Fibroblast of lung (primary cell): ENCODE measurements at places on chromosomes 12 and 14.

DNA sequence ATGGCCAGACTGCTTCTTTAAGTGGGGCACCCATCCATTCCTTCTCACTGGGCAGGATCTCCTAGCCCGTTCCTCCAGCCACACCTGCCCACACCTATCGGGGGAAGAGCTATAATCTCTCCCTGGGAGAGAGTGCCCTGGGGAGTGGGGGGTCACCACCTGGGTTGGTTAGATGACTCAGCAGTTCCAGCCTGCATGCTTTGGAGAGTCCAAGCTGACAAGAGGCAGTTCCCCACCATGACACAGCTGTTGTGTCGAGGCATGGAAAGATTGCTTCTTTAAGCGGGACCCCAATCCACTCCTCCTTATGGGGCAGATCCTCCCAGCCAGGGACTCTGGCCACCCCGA, 52.6 kb upstream of the PPFIA2 start:
- H3K4me1 ChIP-seq = no peaks in the 10 kb centered on the region
- H3K27ac ChIP-seq = no peak overlapping the region
- H3K36me3 ChIP-seq = no peaks in the 10 kb centered on the region
- no peaks in the 10 kb centered on the region for H3K27me3 ChIP-seq

DNA sequence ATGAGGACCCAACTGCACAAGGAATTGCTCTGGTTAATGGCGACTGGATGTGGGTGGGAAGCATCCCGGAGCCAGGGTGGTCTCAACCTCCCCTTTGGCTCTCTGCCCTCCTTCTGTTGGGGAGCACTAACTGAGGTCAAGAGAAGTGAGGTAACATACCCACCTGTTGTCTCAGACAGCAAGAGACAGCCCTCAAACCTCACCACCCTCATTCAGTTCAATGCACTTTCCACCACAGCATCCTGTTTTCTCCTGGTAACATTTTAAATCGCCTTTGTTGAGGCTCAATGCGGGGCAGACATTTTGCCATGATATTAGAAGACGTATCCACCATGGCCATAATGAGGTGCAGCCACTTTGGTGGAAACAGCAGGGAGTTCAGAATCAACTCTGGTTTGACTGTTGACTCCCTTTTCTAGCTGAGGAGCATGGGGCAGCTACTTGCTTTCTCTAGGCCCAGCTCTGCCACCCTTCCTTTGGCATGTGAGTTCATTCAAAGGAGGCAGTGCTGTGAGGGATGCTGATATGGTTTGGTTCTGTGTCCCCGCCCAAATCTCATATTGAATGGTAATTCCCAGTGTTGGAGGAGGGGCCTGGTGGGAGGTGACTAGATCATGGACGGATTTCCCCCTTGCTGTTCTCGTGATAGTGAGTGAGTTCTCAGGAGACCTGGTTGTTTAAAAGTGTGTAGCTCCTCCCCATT, 338.6 kb downstream of the PCNX1 start:
- H3K4me1 ChIP-seq = no peaks in the 10 kb centered on the region
- no peak for DNase-seq
- no peak overlapping the region for H3K4me3 ChIP-seq
- no peaks in the 10 kb centered on the region for H3K27me3 ChIP-seq
- no peak overlapping the region for H3K27ac ChIP-seq
- no peaks in the 10 kb centered on the region for H3K36me3 ChIP-seq

DNA sequence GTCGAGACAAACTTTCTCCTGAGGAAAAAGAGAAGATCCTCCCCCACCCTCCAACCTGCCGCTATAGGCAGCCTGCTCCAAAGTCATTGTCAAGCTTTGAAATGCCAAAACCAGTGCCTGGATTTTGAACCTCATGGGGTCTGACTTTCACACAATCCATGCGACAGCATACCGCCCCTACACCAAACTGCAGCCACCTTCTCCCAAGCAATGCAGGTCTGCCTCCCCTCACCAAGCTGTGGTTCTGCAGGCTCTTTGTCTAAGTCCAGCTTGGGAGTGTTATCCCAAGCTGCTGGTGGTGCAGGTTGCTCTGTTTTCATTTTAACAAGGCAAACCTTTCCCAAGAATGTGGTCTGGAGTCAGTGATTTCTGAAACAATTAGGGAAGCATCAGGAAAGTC, 12.4 kb downstream of the TBX5 start:
- H3K4me3 ChIP-seq = no peak overlapping the region
- no peak overlapping the region for H3K27ac ChIP-seq
- peaks cover 36% of the 10 kb centered on the region for H3K4me1 ChIP-seq
- DNase-seq = no peak
- H3K27me3 ChIP-seq = no peaks in the 10 kb centered on the region
- peaks cover 11% of the 10 kb centered on the region for H3K36me3 ChIP-seq

DNA sequence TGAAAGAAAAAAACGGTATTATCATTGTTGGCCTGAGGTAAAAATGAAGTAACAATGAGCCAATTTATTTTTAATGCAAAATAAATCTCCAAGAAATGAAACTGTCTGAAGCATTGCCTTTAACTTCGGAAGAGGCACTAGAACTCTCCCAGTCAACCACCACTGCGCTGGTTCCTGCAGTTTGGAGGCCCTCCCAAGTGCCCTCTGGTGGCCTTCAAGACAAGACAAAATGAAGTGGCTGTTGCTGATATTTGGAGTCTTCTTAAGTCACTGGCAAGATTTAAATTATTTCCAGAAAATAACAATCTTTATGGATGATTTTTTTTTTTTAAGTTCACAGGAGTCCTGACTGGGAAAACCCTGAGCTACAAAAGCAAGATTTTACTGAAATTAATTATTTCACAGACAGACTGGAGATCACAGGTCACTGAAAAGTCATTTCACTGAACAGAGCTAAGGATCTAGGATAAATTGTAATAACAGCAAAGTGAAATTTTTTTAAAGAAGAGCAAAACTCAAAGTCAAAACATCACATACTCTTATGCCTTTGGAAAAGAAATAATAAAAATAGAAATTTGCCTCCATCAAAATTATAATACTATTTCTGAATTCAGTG, 58.2 kb downstream of the DICER1 start:
- no peaks in the 10 kb centered on the region for H3K27me3 ChIP-seq
- no peaks in the 10 kb centered on the region for H3K4me1 ChIP-seq
- no peak overlapping the region for H3K4me3 ChIP-seq

DNA sequence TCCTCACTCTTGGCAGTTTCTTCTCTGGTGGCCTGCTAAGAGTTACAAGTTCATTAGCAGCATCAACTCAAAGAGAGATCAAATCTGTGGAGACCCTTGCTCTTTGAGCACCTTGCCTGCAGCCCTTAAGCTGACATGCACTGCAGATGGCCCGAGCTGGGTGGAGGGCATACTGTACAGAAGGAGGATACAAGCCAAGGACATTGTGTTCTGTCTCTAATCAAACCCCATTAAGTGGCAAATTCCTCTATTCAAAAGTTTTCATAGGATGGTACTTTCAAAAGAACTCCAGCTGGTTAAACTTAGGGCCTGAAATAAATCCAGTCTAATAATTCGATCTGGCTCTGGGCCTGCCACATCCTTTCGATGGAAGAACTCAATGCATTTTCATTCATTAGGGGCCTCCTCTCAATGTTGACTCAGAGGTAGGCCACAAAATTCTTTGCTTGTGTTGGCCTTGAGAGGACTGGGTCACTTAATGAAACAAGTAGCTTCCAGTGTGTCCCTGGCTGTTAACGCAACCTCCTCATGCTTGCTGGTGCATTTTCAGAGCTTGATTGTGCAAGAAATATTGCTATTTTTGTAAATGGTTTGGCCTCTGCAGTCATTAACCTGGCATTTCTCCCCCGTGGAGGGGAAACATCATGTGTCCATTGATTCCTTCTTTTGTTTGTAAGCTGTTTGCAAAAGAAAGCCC, 318.2 kb downstream of the NUAK1 start:
- peak; percentile 52 for DNase-seq
- H3K27ac ChIP-seq = no peak overlapping the region
- H3K36me3 ChIP-seq = no peaks in the 10 kb centered on the region
- H3K27me3 ChIP-seq = no peaks in the 10 kb centered on the region
- no peaks in the 10 kb centered on the region for H3K4me1 ChIP-seq

- DNase-seq = no peak
- H3K27me3 ChIP-seq = no peaks in the 10 kb centered on the region
- no peak overlapping the region for H3K4me3 ChIP-seq
- H3K27ac ChIP-seq = no peak overlapping the region
- no peaks in the 10 kb centered on the region for H3K4me1 ChIP-seq
- H3K36me3 ChIP-seq = peaks cover 10% of the 10 kb centered on the region
Measured at GRCh38 chr12:58870595-58870994, 49.7 kb downstream of the LRIG3 start.

- no peak overlapping the region for H3K27ac ChIP-seq
- no peaks in the 10 kb centered on the region for H3K4me1 ChIP-seq
- no peak for DNase-seq
- H3K36me3 ChIP-seq = no peaks in the 10 kb centered on the region
- H3K27me3 ChIP-seq = peaks cover 8% of the 10 kb centered on the region
- H3K4me3 ChIP-seq = no peak overlapping the region
Measured at GRCh38 chr14:61404637-61405036, 83.3 kb downstream of the PRKCH start.

DNA sequence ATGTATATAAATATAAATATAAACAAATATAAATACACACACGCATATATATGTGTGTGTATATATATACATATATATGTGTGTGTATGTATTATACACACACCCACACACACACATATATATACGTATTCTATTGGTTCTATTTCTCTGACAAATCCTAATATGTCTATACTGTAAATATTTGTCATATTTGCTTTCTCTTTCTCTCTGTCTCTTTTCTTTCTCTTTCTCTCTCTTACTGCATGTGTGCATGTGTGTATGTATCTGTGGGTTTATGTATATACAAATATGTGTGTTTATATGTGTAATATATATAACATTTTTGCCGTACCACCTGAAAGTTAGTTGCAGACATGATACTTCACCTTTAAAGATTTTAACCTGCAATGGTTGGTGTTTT, 174.2 kb upstream of the PLEKHG7 start:
- H3K4me3 ChIP-seq = no peak overlapping the region
- no peaks in the 10 kb centered on the region for H3K27me3 ChIP-seq
- no peaks in the 10 kb centered on the region for H3K4me1 ChIP-seq
- no peaks in the 10 kb centered on the region for H3K36me3 ChIP-seq

- peak overlapping the region; percentile 67 for H3K27ac ChIP-seq
- peaks cover 43% of the 10 kb centered on the region for H3K4me1 ChIP-seq
- DNase-seq = peak; percentile 43
- no peak overlapping the region for H3K4me3 ChIP-seq
Measured at GRCh38 chr14:54686871-54687749, 120.2 kb downstream of the SAMD4A start.

DNA sequence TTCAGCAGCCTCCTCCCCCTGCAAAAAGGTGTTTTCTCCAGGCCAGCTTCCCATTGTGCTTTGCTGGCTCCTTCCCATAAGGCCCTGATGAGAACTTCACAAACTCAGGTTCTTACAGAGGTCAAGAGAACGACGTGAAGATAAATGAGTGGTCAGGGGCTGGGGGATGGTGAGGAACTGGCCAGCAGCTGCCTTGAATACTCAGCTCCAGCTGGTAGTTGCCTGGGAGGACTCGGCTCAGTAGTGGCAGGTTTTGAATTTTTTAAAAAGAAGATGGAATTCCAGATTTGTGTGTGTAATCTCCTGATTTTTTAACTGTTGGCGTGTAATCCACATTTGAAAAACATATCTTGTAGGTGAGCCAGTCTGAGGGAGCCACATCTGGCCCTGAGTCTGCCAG, 5.9 kb downstream of the DDX55 start:
- H3K36me3 ChIP-seq = peaks cover 19% of the 10 kb centered on the region
- H3K4me1 ChIP-seq = no peaks in the 10 kb centered on the region
- no peak overlapping the region for H3K4me3 ChIP-seq
- no peak for DNase-seq

GRCh38 chr12:126667339-126667738, 1599.6 kb upstream of the TMEM132C start:
- H3K4me1 ChIP-seq = no peaks in the 10 kb centered on the region
- H3K27me3 ChIP-seq = no peaks in the 10 kb centered on the region
- no peak overlapping the region for H3K27ac ChIP-seq
- peak; percentile 98 for DNase-seq

GRCh38 chr12:124837958-124838803, 25.5 kb downstream of the SCARB1 start:
- no peaks in the 10 kb centered on the region for H3K36me3 ChIP-seq
- H3K27me3 ChIP-seq = no peaks in the 10 kb centered on the region
- H3K4me1 ChIP-seq = peaks cover 12% of the 10 kb centered on the region
- no peak overlapping the region for H3K4me3 ChIP-seq

DNA sequence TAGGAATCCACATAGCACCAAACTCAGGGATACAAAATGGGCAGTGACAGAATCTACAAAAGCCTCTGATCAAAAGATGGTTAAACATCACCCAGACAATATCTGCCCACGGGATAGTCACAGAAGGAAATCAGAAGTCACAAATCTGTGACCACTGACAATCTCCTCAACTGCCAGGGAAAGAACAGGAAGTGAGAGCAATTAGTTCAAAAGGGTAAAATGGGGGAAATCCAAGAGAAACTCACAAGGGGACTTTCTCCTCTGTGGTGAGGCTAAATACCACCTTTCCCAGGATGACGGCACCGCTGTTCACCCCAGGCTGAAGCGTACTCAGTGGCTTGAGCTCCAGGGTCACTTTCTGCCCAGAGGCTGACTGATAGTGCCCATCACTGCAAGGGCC, 10.7 kb downstream of the TTC5 start:
- H3K4me3 ChIP-seq = no peak overlapping the region
- peaks cover 4% of the 10 kb centered on the region for H3K36me3 ChIP-seq
- no peaks in the 10 kb centered on the region for H3K27me3 ChIP-seq
- no peaks in the 10 kb centered on the region for H3K4me1 ChIP-seq

GRCh38 chr14:69151458-69152180, 1.3 kb downstream of the DCAF5 start:
- H3K4me1 ChIP-seq = peaks cover 11% of the 10 kb centered on the region
- H3K27me3 ChIP-seq = no peaks in the 10 kb centered on the region
- no peaks in the 10 kb centered on the region for H3K36me3 ChIP-seq
- H3K27ac ChIP-seq = peak overlapping the region; percentile 78
- H3K4me3 ChIP-seq = peak overlapping the region; percentile 74
- DNase-seq = peak; percentile 71

GRCh38 chr12:108816652-108817335, 40.6 kb downstream of the SSH1 start:
- peaks cover 22% of the 10 kb centered on the region for H3K36me3 ChIP-seq
- peak overlapping the region; percentile 36 for H3K27ac ChIP-seq
- peaks cover 2% of the 10 kb centered on the region for H3K4me1 ChIP-seq

DNA sequence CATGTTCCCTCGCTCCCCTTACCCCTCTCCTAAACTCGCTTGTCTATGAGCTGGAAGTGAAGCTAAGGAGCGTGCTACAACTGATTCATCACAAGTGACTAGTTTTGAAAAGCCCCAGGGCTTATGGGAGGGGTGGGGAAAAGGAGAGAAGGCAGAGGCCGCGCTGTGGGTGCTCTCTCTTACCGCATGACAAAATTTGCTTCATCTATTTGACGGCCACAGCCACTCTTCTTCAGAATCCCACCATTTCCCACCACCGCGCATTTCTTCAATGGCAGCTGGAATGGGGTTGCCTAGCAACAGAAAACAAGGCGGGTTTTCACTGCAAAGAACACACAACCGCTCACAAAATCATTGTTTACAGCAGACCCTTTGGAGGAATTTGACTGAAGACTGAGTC, 79.4 kb downstream of the ST8SIA1 start:
- H3K36me3 ChIP-seq = no peaks in the 10 kb centered on the region
- no peak overlapping the region for H3K4me3 ChIP-seq
- no peaks in the 10 kb centered on the region for H3K27me3 ChIP-seq
- no peaks in the 10 kb centered on the region for H3K4me1 ChIP-seq
- DNase-seq = peak; percentile 57

GRCh38 chr14:47261350-47261749, 414.1 kb downstream of the MDGA2 start:
- H3K36me3 ChIP-seq = no peaks in the 10 kb centered on the region
- no peak overlapping the region for H3K27ac ChIP-seq
- no peaks in the 10 kb centered on the region for H3K4me1 ChIP-seq
- H3K4me3 ChIP-seq = no peak overlapping the region
- no peaks in the 10 kb centered on the region for H3K27me3 ChIP-seq
